ENCODE measurements at places on chromosomes 7 and 10.

DNA sequence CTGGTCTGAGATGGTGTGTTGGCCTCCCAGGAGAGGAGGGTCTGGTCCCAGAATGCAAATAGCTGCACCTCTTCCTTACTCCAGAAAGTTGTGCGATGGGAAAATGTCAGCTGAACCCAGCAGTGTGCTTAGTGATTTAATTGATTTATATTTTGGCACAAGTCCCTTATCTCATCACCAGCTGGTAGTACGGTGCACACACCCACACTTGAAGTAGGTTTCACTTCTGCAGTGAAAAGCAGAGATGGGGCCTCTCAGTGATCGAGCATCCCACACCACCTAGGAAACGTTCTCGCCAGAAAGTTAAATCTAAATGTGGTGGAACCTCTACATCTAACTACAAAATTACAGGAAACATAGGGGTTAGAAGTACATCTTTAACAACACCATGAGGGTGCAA lies 80.4 kb downstream of the UBE3C start:
- DNase-seq: no peak

GRCh38 chr7:43302211-43302711 lies 189.8 kb downstream of the HECW1 start:
- peak; percentile 66 for DNase-seq

- no peak for DNase-seq
Measured at GRCh38 chr7:1678081-1678543, 8.0 kb downstream of the ELFN1 start.

DNA sequence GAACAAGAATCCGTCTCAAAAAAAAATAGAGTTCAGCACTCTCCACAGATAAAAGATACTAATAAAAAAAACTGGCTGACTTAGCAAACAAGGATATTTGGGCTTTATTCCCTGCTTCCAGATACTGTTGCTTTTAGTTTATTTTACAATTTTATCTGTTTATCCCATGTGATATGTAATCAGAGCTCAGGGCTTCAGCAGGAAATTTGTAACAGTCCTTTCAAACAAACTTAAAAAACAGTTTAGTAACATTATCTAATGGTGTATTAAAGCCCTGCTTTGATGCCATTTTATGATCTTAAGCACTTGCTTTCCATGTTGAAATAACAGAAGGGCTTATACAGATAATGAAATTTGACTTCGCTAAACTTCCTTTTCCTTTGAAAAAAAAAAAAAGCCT lies 28.1 kb downstream of the DCLRE1A start:
- DNase-seq: peak; percentile 1

GRCh38 chr10:33414841-33415240 lies 80.4 kb upstream of the NRP1 start:
- DNase-seq: peak; percentile 3

DNA sequence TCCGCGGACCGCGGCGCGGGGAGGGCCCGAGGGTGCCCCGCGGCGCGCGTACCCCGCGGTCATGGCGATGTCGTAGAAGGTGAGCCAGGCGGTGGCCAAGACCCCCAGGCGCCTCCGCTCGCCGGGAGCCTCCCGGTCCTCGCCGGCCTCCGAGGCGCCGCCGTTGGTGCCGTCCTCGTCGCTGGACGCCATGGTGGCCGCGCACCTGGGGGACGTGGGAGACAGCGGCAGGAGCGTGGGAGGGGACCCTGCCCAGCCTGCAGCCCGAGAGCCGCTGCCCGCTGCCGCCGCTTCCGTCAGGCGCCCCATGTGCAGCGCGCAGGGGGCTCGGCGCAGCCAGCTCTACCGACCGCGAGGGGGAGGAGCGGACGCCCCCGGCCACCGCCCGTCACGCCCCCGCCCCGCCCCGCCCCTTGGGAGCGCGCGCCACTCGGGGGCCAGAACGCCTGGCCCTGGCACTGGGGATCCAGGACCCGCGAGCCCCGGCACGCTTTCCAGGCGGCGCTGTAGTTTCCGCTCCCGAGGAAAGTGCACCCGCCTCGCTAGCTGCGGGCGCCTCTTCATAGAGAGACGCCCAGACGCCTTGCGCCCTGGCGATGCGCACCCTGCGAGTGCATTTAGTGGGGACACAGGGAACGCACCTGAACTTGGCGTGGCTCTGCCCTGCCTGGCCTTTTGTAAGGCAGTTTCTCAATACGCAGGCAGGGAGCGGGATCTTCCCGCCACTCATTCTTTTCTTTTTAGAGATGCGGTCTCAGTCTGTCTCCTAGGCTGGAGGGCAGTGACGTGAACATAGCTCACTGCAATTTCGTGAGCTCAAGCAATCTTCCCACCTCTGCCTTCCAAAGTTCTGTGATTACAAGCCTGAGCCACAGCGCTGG lies at the start of gene HACD1:
TSS of gene HACD1 (minus strand) at position 344 of the 881 bp plus-strand sequence. CDS start at position 309, 35 bp downstream.
- peak; percentile 57 for DNase-seq

DNA sequence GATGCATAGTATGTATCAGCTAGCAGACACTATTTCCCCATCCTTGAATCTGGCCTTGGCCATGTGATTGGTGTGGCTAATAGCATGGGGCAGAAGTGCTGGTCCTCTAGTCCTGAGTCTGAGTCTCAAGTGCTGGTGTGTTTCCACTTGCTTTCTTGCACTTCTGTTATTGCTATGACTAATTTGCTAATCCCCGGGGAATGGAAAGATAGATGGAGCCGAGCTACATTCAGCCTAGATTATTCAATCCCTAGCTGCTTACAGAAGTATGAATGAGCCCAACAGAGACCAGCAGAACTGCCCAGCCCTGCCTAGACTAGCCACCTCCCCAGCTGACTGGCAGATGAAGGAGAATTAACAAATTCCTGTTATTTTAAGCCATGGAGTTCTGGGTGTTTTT lies 53.2 kb upstream of the SYPL1 start:
- peak; percentile 60 for DNase-seq

DNA sequence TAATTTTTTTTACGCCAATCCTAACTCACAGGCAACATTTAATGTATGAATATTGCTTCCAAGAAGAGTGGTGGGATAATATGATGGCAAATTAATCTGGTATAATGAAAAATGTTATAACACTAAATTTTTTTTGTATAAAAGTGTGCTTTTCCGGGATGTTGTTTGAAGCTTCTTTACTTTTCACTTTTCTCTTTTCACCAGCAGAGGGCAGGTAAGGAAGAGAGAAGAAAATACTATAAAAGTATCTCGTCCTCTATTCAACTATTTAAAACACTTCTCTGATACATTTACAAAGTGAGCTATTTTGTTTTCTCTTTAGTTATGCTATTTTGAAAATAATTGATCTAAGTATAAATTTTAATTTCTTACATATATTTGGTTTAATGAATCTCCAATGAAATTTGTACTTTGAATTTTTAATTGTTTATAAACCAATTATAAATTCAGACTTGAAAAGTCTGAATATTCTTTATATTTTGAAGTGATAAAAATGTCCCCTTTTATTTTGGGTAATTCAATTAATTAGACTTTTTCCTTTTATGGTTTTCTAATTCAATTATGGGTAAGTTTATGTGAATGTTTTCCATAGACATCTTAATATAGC lies 20.7 kb upstream of the CFTR start:
- DNase-seq: peak; percentile 44

GRCh38 chr10:12774204-12774894 lies 227.2 kb downstream of the CCDC3 start:
- no peak for DNase-seq

GRCh38 chr10:46223064-46223480 lies 63.7 kb upstream of the ANTXRL start:
- no peak for DNase-seq

DNA sequence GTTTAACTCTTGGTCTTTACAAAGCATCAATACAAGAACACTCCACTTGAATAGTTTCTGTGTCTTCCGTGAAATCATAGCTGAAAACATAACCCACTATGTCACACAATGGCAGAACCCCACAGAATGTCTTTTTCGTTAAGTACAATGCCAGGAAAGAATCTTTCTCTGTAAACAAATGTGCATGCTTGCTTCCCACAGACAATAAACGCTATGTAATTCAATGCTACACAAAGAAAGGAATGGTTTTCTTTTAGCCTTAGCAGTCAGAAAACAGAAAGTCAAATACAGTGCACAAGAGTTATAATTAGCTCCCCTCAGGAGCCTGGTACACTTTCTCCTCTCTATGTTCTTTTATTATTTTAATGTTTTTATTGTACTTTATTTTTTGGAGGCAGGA lies 186.1 kb downstream of the SRPK2 start:
- DNase-seq: peak; percentile 61

- no peak for DNase-seq
Measured at GRCh38 chr7:87933605-87933952, 472 bp upstream of the ADAM22 start.

DNA sequence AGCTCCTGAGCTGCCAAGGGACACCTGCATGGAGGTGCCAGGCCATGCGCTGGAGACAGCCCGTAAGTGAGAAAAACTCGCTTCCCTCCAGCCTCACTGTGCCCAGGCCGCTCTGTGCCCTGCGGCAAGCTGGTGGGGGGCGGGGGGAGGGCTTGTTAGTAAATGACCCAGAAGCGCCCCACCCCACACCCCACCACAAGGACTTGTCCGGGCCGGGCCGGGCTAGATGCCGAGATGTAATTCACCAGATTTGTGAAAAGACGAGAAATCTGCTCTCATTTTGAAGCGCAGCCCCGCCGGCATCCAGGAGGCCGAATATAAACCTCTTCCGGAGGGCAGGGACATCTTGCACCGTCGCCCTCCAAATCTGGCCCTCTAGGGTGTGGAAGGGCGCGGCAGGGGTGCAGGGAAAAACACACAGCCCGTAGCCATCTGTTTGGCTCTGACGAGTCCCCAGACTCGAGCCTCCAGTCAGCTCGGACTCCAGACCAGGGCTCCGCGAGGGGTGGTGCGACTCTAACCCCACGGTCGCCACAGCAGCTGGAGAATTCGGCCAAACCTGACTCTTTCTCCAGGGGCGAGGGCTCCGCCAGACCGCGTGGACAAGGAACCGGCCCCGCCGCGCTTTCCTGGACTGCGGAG lies 14.8 kb downstream of the TLX1 start:
- DNase-seq: no peak

- no peak for DNase-seq
Measured at GRCh38 chr7:1943933-1944618, 274.0 kb downstream of the ELFN1 start.

GRCh38 chr7:92991190-92991589 lies 126.6 kb downstream of the SAMD9 start:
- DNase-seq: no peak

DNA sequence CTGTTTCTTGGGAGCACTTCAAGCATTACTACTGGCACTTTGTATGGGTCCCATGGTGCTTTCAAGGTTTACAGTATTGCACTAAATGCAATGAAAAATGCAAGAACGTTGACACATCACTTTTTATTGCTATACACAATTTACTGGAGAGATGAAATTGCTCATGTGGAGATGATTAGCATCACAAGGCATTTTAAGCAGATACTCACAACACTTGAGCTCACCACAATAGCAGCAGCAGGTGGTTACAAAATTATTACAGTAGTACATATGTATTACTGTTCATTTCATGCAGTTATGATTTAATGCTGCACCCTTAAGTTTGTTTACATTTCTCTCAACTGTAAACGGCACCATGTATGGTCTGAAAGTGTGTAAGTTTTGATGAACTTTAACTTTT lies 537.7 kb downstream of the GRM8 start:
- no peak for DNase-seq

GRCh38 chr7:2435146-2435545 lies 31.7 kb downstream of the CHST12 start:
- no peak for DNase-seq

DNA sequence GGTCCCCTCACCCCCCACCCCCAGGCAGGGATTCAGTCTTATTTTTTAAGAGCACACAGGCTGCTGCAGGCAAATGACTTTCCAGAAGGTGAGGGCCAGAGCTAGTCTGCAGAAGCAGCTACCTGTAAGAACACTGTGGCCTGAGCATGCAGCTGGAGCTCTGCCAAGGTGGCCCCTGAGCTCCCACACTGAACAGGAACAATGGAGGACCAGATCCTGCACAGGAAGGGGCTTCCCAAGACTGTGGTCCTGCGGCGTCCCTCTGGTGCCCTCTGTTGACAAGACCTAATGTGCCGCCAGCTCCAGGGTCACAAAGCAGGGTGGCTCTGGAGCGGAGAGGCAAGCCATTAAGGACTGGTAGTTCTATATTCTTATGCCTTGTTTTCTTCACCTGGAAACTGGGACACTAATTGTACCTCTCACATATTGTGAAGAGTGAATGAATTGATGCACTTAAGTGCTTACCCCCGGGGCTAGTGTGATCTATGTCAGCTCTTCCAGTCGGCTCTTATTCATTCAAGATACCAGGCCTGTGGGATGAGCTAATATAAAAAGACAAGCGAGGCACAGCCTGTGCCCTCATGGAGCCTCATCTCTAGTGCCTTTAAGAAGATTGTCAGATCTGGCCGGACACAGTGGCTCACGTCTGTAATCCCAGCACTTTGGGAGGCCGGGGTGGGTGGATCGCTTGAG lies 8.0 kb upstream of the BEND7 start:
- DNase-seq: peak; percentile 52

GRCh38 chr10:128763588-128763987 lies 637.4 kb upstream of the MKI67 start:
- no peak for DNase-seq

- DNase-seq: peak; percentile 33
Measured at GRCh38 chr7:48074204-48074654, 14.8 kb upstream of the UPP1 start.

DNA sequence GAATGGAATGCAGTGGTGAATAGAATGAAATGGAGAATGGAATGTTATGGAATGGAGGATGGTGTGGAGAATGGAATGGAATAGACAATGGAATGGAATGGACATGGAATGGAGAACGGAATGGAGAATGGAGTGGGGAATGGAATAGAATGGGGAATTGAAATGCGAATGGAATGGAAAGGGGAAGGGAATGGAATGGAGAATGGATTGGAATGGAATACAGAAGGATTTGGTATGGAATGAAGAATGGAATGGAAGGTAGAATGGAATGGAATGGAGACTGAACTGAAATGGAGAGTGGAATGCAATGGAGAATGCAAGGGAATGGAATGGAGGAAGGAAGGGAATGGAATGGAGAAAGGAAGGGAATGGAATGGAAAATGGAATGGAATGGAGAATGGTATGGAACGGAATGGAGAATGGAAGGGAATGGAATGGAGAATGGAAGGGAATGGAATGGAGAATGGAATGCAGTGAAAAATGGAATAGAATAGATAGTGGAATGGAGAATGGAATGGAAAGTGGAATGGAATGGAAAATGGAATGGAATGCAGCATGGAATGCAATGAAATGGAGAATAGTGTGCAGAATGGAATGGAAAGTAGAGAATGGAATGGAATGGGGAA lies 94.8 kb downstream of the NSUN6 start:
- DNase-seq: no peak
